ENCODE measurements at places on chromosomes 11 and 22. TPM values are rescaled to one million over a fixed set of nuclear protein-coding genes. Genes with fewer than 3 reads are reported as not detected.

DNA sequence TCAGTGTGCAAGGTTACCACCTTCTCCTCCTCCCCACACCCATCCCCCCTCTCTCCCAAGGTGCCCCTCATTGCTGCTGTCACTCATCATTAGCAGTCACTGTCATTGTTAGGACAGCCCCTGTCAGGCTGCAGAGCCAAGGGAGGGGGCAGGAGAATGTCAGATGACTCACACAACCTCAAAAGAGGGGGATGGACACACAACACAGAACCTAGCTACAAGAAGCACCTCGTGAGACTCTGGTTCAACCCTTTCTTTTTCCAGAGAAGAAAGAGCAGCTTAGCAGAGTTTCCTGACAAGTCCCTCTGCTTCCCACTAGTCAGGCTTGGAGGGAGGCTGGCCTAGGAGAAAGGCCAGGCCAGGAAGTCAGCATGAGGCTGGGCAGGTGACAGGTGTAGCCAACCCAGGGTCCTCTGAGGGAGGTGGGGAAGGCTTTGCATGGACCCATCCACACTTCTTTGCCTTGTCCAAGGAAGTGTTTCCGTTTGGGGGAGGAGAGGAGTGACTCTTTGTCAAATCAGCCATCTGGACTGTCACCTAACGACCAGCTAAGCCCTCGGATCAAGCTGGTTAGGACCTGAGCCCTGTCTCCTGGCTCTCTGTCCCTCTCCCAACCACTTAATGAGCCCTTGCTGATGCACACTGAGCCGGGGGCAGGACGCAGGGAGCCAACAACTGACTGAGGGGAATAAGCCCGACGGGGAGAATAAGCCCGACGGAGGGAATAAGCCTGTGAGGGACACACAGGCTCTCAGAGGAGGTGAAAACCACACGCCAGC is 18.3 kb downstream of the ADORA2A start:
- H3K4me1 ChIP-seq, result peaks cover 29% of the 10 kb centered on the region
- no peaks in the 10 kb centered on the region for H3K27me3 ChIP-seq
- DNase-seq, result no peak

DNA sequence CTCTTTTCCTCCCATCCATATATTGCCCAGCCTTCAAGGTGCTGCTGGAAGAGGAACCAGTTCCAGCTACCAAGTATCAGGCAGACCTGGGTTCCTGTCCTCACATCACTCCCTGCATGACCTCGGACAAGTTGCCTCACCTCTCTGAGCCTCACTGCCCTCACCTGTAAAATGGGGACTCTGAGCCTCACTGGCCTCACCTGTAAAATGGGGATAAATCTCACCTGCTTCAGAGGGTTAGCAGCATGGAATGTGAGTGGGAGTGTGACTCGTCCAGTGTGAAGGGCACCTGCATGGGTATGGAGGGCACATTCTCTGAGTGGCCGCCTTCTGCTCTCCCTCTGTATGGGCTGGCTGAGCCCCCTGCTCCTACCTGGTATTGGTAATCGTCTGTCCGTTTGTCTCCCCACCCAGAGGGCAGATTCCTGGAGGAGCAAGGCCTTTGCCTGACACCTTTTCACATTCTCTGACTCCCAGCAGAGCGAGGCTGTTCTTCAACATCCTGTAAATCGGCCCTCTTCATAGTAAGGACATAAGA is 3.7 kb downstream of the GRIK4 start:
- peaks cover 2% of the 10 kb centered on the region for H3K27me3 ChIP-seq
- DNase-seq, result no peak
- peaks cover 50% of the 10 kb centered on the region for H3K4me1 ChIP-seq
- H3K4me3 ChIP-seq, result no peak overlapping the region
- H3K36me3 ChIP-seq, result peaks cover 24% of the 10 kb centered on the region

The CSRP3 gene
- total RNA-seq, result 0.22 TPM

- no peak for DNase-seq
- H3K4me3 ChIP-seq, result no peak overlapping the region
- H3K36me3 ChIP-seq, result peaks cover 2% of the 10 kb centered on the region
- no peaks in the 10 kb centered on the region for H3K27me3 ChIP-seq
These were observed 3.7 kb upstream of the MUC5AC start for GRCh38 chr11:1153951-1154493.

- no peak overlapping the region for H3K27ac ChIP-seq
- no peak overlapping the region for H3K4me3 ChIP-seq
- no peak for DNase-seq
These were observed 170.3 kb downstream of the CADM1 start for GRCh38 chr11:115333949-115334348.

DNA sequence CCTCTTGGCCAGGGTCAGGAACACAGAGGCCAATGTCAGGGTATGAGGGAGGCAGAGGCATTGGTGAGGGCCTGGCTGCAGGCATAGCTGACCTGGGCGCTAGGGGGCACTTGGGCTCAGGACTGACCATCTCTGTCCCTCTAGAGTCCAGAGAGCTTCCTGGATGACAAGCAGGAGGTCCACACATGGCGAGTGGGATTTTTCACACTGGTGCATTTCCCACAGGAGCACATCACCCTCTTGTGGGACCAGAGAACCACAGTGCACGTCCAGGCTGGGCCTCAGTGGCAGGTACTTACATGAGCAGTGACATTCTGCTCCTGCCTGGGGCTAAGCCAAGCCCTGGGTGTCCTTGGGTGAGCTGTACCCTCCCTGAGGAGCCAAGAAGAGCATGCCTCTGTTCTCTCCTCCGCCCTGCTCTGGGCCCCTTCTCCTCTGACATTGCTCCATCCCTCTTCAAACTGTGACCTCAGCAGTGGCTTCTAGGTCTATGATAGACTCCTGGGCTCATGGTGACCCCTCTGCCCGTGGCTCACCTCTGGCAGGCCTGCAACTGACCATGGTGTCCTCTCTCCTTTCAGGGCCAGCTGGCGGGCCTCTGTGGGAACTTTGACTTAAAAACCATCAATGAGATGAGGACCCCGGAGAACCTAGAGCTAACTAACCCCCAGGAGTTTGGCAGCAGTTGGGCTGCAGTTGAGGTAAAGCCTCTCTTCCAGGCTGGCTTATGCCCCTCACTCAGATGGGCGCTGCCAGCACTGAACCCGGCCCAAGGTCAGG is 46.6 kb downstream of the OTOG start:
- no peak overlapping the region for H3K4me3 ChIP-seq
- H3K36me3 ChIP-seq, result no peaks in the 10 kb centered on the region
- no peak overlapping the region for H3K27ac ChIP-seq
- no peaks in the 10 kb centered on the region for H3K27me3 ChIP-seq

- no peak overlapping the region for H3K27ac ChIP-seq
- H3K27me3 ChIP-seq, result no peaks in the 10 kb centered on the region
- no peaks in the 10 kb centered on the region for H3K36me3 ChIP-seq
- H3K4me3 ChIP-seq, result no peak overlapping the region
These were observed 34.2 kb upstream of the LMO1 start for GRCh38 chr11:8297781-8298440.

The CD3D gene
- not detected for total RNA-seq

DNA sequence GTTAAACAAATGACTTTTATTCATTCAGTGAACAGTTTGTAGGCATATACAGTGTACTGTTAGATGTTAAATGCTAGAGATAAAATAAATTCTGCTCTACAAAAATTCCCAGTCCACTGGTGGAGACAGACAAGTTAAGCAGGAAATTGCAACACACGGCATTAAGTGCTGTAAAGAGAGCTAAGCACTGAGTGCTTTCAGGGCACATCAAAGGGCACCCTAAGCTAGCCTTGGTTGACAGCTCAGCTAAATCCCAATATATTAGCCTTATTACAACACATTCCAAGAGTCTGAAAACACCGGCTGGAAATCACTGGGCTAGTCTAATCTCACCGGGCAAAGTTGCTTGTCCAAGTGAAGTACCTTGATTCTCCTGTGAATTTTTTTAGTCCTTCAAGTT is 55.1 kb downstream of the NOX4 start:
- H3K27ac ChIP-seq, result no peak overlapping the region
- H3K4me3 ChIP-seq, result no peak overlapping the region
- H3K27me3 ChIP-seq, result no peaks in the 10 kb centered on the region
- H3K4me1 ChIP-seq, result no peaks in the 10 kb centered on the region

DNA sequence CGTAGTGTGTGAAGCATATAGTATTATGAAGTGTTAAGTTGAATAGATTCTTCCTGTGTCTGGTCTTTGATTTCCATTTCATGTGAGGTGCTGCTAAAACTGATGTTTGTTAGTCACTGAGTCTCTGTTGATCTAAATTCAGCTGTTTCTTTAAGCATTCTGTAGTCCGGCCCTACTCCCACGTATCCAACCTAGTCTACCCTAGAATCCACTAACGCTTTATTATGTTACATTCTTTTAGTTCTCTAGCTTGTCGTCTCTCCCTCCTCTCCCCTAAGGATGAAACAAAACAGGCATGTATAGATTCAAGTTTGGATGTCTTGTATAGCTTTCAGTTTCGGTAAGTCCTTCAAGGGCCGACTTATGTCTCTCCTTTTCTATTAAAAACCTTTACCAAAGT is 4.1 kb downstream of the WEE1 start:
- H3K27me3 ChIP-seq, result no peaks in the 10 kb centered on the region
- no peak overlapping the region for H3K4me3 ChIP-seq
- H3K36me3 ChIP-seq, result peaks cover 2% of the 10 kb centered on the region
- H3K27ac ChIP-seq, result no peak overlapping the region

DNA sequence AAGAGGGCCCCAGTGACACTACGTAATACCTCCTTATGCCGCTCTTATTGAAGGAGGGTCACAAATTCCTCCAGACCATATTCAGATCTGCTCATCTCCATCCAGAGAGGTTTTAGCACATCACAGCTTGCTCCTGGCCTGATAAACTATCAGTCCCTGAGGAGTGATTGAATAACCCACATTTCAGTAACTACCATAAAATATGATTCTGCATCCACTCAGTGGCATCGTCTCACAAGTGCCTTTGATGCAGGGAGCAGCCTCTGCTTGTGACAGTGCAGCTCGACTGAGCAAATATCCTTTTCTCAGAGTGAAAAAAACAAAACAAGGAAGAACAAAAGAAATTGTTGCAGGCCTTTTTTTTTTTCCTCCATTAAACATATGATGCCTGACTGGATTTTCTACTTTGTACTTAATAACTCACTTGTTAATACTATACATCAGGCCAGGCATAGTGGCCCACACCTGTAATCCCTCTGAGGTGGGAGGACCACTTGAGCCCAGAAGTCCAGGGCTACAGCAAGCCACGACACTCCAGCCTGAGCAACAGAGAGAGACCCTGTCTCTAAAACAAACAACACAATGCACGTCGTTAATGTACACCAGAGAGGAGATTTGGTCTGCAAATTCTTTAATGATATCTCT is 64.5 kb downstream of the DDX10 start:
- H3K36me3 ChIP-seq, result no peaks in the 10 kb centered on the region
- H3K4me3 ChIP-seq, result no peak overlapping the region
- H3K27me3 ChIP-seq, result no peaks in the 10 kb centered on the region
- DNase-seq, result peak; percentile 3
- peaks cover 3% of the 10 kb centered on the region for H3K4me1 ChIP-seq
- H3K27ac ChIP-seq, result no peak overlapping the region

GRCh38 chr22:23086787-23087186 is 16.5 kb downstream of the GNAZ start:
- H3K27me3 ChIP-seq, result no peaks in the 10 kb centered on the region
- DNase-seq, result no peak
- H3K36me3 ChIP-seq, result peaks cover 37% of the 10 kb centered on the region
- peaks cover 31% of the 10 kb centered on the region for H3K4me1 ChIP-seq
- no peak overlapping the region for H3K27ac ChIP-seq
- H3K4me3 ChIP-seq, result no peak overlapping the region

DNA sequence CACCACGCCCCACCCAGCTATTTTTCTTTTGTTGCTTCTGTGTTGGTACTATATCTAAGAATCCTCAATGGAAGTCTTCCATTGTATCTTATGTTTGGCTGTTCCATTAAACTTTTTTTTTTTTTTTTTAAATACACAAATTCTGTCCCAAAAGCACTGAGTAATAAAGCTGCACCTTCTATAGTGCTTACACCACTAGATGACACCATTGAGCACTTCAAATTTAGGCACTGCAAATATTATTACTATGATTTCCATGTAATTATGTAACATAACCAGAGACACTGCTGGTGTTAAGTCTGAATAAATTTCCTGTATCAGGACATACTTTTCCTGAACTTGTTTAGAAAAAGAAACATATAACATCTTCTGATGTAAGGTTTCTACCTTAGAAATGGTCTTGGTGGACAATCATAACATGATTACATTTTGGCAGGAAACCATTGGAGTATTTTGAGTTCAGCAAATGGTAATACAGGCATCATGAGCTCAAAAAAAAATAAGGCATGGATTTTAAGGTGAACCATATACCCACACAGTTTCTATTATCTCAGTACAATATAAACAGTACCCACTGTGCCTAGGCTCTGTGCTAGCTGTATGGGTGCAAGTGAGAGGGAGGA is 110.5 kb downstream of the ATG16L2 start:
- no peaks in the 10 kb centered on the region for H3K4me1 ChIP-seq
- no peaks in the 10 kb centered on the region for H3K27me3 ChIP-seq
- no peak overlapping the region for H3K4me3 ChIP-seq
- peaks cover 6% of the 10 kb centered on the region for H3K36me3 ChIP-seq
- peak; percentile 28 for DNase-seq
- no peak overlapping the region for H3K27ac ChIP-seq

DNA sequence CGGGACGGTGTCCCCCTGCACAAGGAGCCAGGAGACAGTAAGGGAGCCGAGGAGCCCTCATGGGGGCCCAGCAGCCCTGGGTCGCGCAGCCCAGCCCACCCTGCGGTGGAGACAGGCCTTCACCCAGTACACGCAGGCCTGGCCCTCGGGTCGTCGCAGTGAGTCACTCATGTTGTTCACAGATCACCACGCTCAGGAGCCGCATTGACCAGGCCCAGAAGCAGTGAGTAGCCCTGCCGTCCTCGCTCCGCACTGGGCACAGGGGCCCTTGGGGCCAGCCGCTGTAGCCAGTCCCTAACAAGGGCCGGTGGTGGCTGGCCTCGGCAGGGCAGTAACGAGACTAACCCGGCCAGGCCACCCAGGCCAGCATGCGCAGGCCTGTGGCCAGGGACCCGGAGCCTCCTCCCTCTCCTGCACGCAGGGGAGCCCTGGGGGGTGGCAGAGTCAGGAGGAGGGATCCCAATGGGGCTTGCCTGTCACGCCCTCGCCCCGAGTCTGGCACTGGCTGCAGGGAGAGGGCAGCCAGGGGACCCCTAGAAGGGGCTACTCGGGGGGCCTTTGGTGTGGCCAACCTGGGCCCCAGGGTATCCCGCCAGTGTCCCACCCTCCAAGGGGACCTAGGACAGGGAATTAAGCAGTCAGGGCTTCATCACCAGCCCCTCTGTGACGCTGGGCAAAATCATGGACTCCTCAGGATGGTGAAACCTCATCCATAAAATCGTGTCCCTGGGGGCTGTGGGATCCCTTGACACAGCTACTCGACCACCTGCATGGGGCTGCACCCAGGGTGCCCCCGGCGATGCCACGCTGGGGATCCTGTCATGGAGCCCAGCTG is 10.1 kb upstream of the MRPL23 start:
- DNase-seq, result no peak
- H3K4me3 ChIP-seq, result no peak overlapping the region
- H3K36me3 ChIP-seq, result no peaks in the 10 kb centered on the region
- H3K4me1 ChIP-seq, result peaks cover 8% of the 10 kb centered on the region
- H3K27ac ChIP-seq, result no peak overlapping the region
- H3K27me3 ChIP-seq, result no peaks in the 10 kb centered on the region

- peak overlapping the region; percentile 57 for H3K27ac ChIP-seq
- H3K36me3 ChIP-seq, result peaks cover 15% of the 10 kb centered on the region
- DNase-seq, result no peak
- H3K27me3 ChIP-seq, result no peaks in the 10 kb centered on the region
These were observed 570 bp upstream of the TPCN2 start for GRCh38 chr11:69048031-69048693.

- no peak overlapping the region for H3K4me3 ChIP-seq
- H3K4me1 ChIP-seq, result no peaks in the 10 kb centered on the region
- H3K36me3 ChIP-seq, result no peaks in the 10 kb centered on the region
- H3K27me3 ChIP-seq, result no peaks in the 10 kb centered on the region
- no peak for DNase-seq
These were observed 66.1 kb upstream of the ARHGAP32 start for GRCh38 chr11:129258205-129258604.

All from spinal cord (tissue), 10 donors.